Renal pelvis (tissue), 12 donors: ENCODE measurements at places on chromosomes 12 and 14. TPM values are rescaled to one million over a fixed set of nuclear protein-coding genes. Genes with fewer than 3 reads are reported as not detected.

The HOXC6 gene
- polyA plus RNA-seq: 40.5 TPM

The SLC6A12 gene
- 19.1 TPM for polyA plus RNA-seq

The P2RX2 gene
- polyA plus RNA-seq: 1.6 TPM

The OSBPL8 gene
- polyA plus RNA-seq: 61.0 TPM
